NAMALWA (cell line): ENCODE measurements at places on chromosomes 12 and 14.

DNA sequence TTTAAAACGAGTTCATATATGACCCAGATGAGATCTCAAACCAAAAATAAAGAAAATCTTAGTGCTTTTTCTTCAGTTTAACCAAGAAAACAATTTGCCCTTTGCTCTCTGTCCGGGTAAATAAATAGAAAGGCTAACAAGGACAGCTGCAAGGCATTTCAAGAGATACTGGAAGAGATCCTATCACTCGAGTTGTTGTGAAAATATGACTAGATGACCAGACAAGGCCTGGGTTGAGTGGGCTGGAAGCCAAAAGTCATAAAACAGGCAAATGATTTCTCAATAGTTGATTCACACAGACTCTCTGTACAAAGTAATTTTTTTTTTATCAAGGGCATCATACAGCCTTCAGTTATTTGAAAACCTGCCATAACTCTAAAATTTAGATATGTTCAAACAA is 55.9 kb upstream of the AVPR1A start:
- DNase-seq, result no peak

DNA sequence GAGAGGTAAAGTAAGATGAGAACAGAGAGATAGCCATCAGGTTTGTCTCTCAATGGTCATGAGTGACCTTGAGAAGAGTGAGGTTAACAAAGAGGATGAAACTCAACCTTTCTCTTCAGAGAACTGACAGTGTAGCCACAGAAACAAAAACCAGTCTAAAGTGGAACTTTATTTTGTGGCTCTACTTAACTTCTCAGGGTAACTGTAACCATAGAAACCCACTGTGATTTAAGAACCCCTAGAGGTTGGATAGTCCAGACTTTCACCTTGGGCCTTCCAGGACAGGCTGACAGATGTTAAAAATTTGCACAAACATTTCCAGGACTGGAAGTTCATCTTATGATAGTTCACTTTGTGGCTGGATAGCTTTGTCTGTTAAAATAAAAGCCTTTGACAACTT is 48.5 kb downstream of the ATP23 start:
- DNase-seq, result no peak

DNA sequence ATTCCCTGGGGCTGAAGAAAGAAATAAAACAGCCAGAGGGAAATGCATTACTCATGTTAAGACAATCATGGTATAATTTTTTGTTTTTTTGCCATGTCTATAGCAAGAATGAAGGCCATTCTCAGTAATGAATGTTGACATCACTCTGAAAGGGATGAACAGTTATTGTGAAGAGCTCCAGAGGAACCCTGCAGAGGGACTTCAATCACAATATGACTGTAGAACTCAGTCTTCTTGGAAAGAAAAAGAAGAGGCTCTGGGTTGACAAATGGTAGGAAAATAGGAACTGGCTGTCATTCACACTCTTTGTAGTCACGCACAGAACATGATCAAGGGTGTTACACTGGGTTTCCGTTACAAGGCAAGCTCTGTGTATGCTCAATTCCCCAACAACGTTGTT is 73.8 kb upstream of the DACT1 start:
- no peak for DNase-seq

DNA sequence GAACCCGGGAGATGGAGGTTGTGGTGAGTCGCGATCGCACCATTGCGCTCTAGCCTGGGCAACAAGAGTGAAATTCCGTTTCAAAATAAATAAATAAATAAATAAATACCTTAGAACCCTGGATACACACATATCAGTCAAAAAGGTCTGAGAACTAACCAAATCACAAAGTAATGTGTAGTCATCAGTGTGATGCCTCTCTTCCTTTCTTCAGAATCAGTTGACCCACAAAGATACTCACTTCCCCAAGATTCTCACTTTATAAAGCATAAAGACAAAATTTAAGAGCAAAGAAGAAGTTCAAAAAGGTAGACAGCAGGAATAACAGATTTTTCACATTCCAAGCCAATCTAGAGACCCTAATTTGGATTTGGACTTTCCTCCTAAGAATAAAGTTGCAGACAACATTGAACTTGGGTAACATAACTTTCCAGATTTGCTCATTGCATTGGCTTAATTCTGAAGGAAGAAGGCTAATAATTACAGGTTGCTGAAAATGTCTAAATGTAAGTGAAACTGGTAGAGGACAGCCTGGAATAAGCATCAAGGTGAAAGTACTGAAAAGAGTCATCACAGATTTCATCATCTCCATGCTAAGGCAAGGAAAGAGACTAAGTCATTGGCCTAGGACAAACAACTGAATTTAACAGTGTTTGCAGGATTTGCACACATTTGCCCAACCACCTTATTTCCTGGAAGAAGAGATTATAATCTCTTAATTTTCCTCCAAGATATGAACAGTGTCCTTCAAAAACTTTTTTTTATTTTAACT is 17.4 kb downstream of the TMED10 start:
- no peak for DNase-seq

- DNase-seq, result no peak
These were observed 5.6 kb upstream of the GUCY2C start for GRCh38 chr12:14701809-14702568.

GRCh38 chr12:22377731-22378496 is 43.4 kb upstream of the ST8SIA1 start:
- DNase-seq, result no peak

- peak; percentile 72 for DNase-seq
These were observed 17.5 kb downstream of the RAD51B start for GRCh38 chr14:67837011-67837624.

GRCh38 chr12:49689785-49690184 is 17.4 kb downstream of the FMNL3 start:
- DNase-seq, result no peak

DNA sequence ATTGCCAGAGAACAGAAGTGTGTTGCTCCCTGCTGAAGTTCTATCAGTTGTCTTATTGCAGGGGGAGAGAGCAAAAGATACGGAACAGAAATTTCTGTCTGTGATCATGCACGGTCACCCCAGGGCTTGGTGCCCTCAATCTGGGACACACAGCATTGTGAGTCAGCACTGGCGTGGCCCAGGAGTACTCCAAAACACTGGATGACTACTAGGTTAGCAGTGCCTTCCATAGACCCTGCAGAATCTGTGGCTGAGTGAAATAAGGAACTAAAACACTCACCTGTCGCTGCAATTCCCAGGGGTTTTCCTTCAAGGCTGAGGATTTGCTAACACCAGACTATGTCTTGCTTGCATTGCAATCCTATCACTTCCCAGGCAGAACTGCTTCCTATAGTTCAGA is 165.5 kb downstream of the ANO6 start:
- DNase-seq, result no peak

GRCh38 chr12:129185855-129186254 is 332.6 kb downstream of the GLT1D1 start:
- no peak for DNase-seq

DNA sequence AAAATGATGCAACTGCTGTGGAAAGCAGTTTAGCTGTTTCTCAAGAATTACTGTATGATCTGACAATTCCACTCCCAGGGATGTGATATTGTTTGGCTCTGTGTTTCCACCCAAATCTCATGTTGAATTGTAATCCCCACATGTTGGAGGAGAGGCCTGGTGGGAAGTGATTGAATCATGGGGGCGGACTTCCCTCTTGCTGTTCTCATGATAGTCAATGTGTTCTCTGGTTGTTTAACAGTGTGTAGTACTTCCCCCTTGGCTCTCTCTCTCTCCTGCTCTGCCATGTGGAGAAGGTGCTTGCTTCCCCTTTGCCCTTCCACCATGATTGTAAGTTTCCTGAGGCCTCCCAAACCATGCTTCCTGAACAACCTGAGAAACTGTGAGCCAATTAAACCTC is 93.4 kb upstream of the CPM start:
- DNase-seq, result no peak

GRCh38 chr12:89783359-89784060 is 74.9 kb upstream of the ATP2B1 start:
- no peak for DNase-seq

DNA sequence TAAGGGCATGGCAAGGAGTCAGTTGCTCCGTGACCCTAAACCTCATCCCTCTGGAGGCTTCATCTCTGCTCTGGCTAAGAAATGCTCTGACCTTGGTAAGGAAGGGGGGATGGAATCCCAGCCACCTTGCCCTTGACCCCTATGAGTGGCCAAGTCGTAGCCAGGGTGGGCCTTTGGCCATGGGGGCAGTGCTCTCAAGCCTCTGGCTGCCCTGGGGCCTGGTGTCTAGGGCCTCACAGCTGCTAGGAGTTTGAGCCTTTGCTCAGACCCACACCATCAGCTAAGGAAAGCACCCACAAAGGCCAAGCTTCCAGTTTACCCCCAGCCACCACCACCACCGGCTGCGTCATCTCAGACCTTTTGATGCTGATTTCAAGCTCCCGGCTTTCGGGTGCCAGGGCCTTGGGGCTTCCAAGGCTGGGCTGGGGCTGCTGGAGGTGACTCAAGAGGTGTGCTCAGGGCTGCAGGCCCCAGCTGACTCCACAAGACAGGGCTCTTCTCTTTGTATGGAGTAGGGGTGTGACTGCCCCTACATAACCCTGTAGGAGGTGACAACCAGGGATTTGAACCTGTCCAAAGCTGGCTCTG is 3.7 kb downstream of the ASB2 start:
- DNase-seq, result no peak

DNA sequence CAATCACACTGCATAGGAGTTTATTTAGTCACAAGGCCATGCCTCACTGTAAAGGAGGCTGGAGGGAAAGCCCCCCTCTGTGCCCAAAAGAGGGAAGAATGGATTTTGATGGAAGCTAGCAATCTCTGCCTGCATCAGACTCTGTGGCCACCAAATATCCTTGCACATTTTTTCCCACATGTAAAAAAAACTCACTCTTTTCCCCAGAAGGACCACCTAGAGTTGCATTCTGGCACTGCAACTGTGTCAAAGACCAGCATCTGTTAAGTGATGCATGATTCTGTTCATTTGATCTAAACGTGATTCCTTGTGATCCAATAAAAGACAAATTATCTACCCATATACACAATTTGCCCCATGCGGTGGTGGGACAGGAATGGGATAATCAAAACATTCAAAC is 8.0 kb downstream of the RHOJ start:
- peak; percentile 1 for DNase-seq

- peak; percentile 93 for DNase-seq
These were observed 125.6 kb upstream of the FGD4 start for GRCh38 chr12:32273712-32274111.

- no peak for DNase-seq
These were observed 407.5 kb downstream of the PCNX1 start for GRCh38 chr14:71314717-71315116.

- no peak for DNase-seq
These were observed 401.0 kb downstream of the BTG1 start for GRCh38 chr12:91744597-91744996.

- no peak for DNase-seq
These were observed 41.6 kb upstream of the CAPRIN2 start for GRCh38 chr12:30796313-30796780.

DNA sequence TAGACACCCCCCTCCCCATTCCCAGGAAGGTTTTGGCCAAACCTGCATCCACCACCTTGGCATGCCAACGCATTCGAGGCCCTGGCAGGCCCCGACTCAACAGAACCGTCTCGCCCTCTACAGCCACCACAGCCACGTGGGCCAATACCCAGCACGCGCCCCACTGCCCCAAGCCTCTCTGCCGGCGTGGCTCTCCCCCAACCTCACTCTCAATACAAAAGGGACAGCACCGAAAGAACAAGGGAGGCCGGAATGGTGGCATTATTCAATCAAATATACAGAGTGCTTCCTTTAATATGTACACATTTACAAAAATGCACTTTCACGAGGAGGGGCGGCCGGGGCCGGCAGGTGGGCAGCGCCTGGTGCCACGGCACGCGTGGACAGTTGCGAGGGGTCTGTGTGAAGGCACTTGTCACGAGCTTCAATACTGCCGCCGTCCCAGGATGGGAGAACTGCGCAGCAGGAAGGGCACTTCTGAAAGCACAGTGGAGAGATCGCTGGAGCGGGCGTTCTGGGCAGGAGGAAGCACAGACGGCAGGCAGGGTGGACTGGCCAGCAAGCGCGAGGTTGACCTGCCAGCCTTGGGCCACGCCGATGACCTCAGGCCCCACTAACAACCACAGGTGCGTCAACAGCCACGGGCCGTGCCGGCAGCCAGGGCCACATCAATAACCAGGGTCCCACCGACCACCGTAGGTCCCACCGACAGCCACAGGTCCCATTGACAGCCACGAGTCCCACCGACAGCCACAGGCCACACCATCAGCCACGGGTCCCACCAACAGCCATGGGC is 26.9 kb downstream of the JAG2 start:
- no peak for DNase-seq

GRCh38 chr12:105956662-105957457 is 181.9 kb downstream of the NUAK1 start:
- DNase-seq, result no peak

GRCh38 chr14:80776657-80777056 is 164.9 kb downstream of the CEP128 start:
- no peak for DNase-seq

DNA sequence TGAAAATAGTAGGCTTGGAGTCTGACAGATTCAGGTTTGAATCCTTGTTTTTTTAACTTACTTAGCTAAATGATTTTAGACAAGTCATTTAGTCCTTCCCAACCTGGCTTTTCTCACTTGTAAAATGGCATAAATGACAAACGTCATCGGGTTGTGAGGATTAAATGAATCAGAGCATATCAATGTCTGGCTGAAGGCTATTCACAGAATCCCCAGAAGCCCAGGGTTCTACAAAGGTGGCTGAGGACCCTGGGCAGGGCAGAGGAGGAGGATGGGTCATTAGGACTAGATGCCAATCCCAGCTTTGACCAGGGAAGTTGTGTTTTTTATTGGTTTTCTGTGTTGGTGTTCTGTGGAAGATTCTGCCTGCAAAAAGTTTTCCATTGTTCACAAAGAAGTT is 7.6 kb upstream of the PTPRB start:
- DNase-seq, result no peak

DNA sequence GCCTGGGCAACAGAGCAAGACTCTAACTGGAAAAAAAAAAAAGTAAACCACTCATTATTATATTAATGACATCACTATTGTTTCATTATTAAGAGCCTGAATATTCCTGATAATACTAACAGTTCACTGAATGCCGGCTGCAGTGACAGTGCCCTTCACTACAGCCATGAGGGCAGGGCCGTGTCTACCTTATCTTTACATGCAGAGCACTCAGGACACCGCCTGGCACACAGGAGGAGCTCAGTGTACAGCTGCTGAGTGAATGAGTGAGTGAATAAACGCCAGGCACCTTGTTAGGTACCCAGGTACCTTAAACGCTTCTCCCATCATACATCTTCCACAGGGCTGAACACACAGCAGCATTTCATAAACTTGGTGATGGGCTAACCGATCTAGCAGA is 23.2 kb downstream of the ZFYVE1 start:
- no peak for DNase-seq

DNA sequence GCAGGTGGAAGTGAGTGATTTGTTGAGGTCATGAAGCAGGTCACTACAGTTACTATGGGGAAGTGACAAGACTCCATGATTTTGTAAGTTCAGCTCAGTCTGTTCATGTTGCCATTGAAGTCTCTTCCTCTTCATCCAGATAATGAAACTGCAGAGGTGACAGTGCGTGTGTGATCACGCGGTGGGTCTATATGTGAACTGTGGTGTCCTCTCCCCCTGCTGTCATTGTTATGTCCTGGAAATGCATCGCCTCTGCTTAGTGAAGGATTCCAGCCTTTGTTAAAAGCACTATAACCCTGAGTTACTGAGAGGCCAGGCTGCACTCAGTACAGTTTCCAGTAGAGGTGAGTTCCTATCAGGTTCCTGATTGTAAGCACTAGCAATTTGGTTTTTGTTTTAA is 216.2 kb upstream of the RMST start:
- no peak for DNase-seq

- DNase-seq, result peak; percentile 81
These were observed 38.3 kb downstream of the ATF7IP start for GRCh38 chr12:14403711-14404196.
